ENCODE measurements at places on chromosomes 2 and 18. TPM values are rescaled to one million over a fixed set of nuclear protein-coding genes. Genes with fewer than 3 reads are reported as not detected.

GRCh38 chr2:134952608-134953007, 34.0 kb downstream of the CCNT2 start:
- H3K36me3 ChIP-seq = peaks cover 6% of the 10 kb centered on the region
- H3K4me1 ChIP-seq = no peaks in the 10 kb centered on the region
- no peak overlapping the region for H3K27ac ChIP-seq
- no peak for DNase-seq
- H3K4me3 ChIP-seq = no peak overlapping the region

GRCh38 chr18:8705238-8705960, at the start of gene MTCL1:
Gene MTCL1, plus strand, starts transcription at chr18:8705556. Its CDS starts 105 bp downstream, at chr18:8705661.
- peaks cover 10% of the 10 kb centered on the region for H3K4me1 ChIP-seq
- DNase-seq = no peak
- H3K4me3 ChIP-seq = peak within 1 kb of the TSS; percentile 72
- no peaks in the 10 kb centered on the region for H3K27me3 ChIP-seq

ANKRD62 gene
- not detected for total RNA-seq

- peaks cover 10% of the 10 kb centered on the region for H3K4me1 ChIP-seq
- H3K27me3 ChIP-seq = no peaks in the 10 kb centered on the region
- no peaks in the 10 kb centered on the region for H3K36me3 ChIP-seq
- peak overlapping the region; percentile 54 for H3K27ac ChIP-seq
- DNase-seq = no peak
Observed at GRCh38 chr2:55152475-55153412, 79.3 kb downstream of the CLHC1 start.

CNTNAP5 gene
- total RNA-seq = 0.66 TPM

DNA sequence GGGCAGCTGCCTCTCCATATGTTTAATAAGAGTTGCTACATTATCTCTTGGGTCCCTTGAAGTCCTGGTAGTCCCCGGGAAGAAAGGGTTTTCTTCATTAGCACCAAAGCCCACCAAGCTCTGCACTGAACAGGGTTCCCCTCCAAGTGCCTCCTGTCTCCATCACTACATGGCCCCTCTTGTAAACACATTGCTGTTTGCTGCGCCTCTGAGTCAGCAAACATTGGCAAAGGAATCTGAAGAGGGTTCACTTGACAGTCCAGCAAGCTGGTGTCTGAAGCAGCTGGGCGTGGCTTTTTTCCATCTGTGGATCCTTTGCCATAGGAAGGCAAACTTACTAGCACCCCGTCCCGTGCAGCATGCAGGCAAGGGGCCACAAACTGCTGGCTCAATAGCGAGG, 82.8 kb downstream of the TEX51 start:
- no peaks in the 10 kb centered on the region for H3K4me1 ChIP-seq
- no peak overlapping the region for H3K4me3 ChIP-seq

AQP12B gene
- total RNA-seq = not detected

- no peaks in the 10 kb centered on the region for H3K27me3 ChIP-seq
- peaks cover 3% of the 10 kb centered on the region for H3K36me3 ChIP-seq
- H3K4me1 ChIP-seq = no peaks in the 10 kb centered on the region
- no peak overlapping the region for H3K4me3 ChIP-seq
- H3K27ac ChIP-seq = peak overlapping the region; percentile 23
- DNase-seq = no peak
Observed at GRCh38 chr2:159714247-159714930, 2.1 kb downstream of the MARCHF7 start.

DNA sequence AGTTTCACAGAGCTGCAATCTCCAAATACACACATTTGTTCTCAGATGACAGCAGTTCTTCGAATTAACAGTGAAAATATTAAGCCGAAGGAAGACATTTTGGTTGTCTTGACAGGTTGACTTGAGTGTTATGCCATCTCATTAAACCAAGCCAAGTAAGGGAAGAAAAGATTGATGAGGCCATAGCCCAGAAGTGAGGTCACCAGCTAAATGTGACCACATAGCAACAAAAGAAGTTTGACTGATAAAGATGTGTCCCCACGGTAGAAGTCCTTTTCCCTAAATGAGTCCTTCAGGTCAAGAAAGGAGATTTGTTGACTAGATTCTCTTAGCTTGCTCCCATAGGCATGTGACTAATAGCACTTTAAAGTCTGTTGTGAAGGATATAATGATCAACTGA, 156.1 kb downstream of the CDH20 start:
- no peaks in the 10 kb centered on the region for H3K36me3 ChIP-seq
- H3K4me3 ChIP-seq = no peak overlapping the region
- no peaks in the 10 kb centered on the region for H3K4me1 ChIP-seq
- no peaks in the 10 kb centered on the region for H3K27me3 ChIP-seq
- DNase-seq = no peak

- peak overlapping the region; percentile 48 for H3K27ac ChIP-seq
- no peaks in the 10 kb centered on the region for H3K27me3 ChIP-seq
- no peak overlapping the region for H3K4me3 ChIP-seq
- no peaks in the 10 kb centered on the region for H3K4me1 ChIP-seq
Observed at GRCh38 chr18:77206676-77207374, 42.8 kb upstream of the GALR1 start.

- DNase-seq = no peak
- H3K27me3 ChIP-seq = no peaks in the 10 kb centered on the region
- no peak overlapping the region for H3K27ac ChIP-seq
- H3K4me1 ChIP-seq = no peaks in the 10 kb centered on the region
- no peaks in the 10 kb centered on the region for H3K36me3 ChIP-seq
Observed at GRCh38 chr2:145547620-145548019, 1027.7 kb upstream of the ZEB2 start.

- no peak for DNase-seq
- H3K36me3 ChIP-seq = no peaks in the 10 kb centered on the region
- no peak overlapping the region for H3K27ac ChIP-seq
- H3K4me1 ChIP-seq = no peaks in the 10 kb centered on the region
Observed at GRCh38 chr2:240875228-240876034, 6.8 kb downstream of the AGXT start.

GRCh38 chr2:218161644-218162043, 5.1 kb downstream of the CXCR1 start:
- H3K4me3 ChIP-seq = no peak overlapping the region
- no peaks in the 10 kb centered on the region for H3K4me1 ChIP-seq
- H3K27me3 ChIP-seq = no peaks in the 10 kb centered on the region
- H3K27ac ChIP-seq = no peak overlapping the region
- DNase-seq = no peak

DNA sequence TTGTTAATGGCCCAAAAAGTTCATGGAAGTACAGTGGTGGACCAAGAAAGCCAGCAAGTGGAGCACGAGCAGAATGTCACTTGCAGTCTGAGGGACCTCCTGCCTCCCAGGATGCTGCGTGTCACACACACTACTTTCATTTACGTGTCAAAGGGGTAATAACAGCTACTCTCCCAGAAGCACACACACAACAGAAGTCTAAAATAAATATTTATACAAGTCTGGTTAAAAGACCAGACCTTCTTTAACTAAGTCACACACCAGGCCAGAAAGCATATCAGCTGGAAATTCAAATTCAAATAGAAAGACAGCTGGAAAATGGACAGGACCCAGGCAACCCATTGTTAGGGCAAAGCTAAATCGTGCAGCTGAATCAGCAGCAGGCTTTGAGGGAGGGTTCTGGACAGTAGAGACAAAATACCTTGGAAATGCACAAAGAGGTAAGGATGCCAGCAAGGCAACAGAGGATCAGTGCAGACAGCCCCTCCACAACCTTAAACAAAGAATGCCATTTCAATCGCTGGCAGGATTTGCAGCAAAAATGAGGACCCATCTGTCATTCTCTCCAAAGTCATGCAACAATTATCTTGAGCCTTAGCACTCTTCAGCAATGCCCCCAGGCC, 160.5 kb downstream of the TMEM163 start:
- H3K27me3 ChIP-seq = no peaks in the 10 kb centered on the region
- H3K4me1 ChIP-seq = no peaks in the 10 kb centered on the region
- H3K4me3 ChIP-seq = no peak overlapping the region
- H3K27ac ChIP-seq = no peak overlapping the region

DNA sequence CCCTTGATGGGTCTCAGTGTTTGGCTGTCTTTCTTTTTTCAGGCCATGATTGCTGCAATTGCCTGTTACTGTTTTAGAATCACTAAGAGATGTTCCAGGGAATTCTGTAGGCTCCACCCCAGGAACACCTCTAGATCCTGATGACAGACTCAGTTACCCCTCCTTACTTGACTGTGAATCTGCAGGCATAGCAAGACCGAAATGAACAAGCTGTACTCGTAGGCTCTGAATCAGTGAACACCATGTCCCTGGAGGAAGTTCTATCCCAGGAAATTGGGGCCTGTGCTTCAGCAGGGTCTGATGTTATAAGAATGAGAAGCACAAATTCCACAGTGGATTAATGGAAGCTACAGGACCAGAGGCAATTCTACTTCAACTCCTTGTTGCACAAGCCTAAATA, 148.6 kb downstream of the COPS8 start:
- DNase-seq = no peak
- no peak overlapping the region for H3K4me3 ChIP-seq
- no peaks in the 10 kb centered on the region for H3K36me3 ChIP-seq
- H3K4me1 ChIP-seq = no peaks in the 10 kb centered on the region
- H3K27ac ChIP-seq = no peak overlapping the region

SNORC gene
- 23.1 TPM for total RNA-seq

KYNU gene
- 6.9 TPM for total RNA-seq

DNA sequence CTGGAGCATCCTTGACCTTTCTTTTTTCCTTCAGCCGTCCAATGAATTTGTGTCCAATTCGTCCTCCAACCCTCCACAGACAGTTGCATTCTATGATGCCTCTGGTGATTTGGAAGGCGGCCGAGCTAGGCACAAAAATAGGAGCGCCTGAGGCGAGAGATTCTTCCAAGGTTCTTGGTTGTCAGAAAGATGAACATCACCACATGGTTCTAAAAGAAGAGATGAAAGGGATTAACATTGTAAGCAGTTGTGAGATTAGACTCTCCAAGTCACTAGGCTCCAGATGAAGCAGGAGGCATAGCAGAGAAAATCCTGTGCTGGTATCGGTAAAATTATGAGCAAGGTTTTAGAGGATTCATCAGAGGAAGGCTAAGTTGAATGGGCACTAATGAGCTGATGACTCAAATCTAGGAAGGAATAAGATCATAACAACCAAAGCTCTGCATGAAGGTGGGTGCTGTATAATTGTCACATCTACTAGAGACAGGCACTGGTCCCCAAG, 75.4 kb upstream of the MAP4K3 start:
- no peaks in the 10 kb centered on the region for H3K36me3 ChIP-seq
- no peaks in the 10 kb centered on the region for H3K27me3 ChIP-seq
- H3K27ac ChIP-seq = no peak overlapping the region
- no peak for DNase-seq
- H3K4me3 ChIP-seq = no peak overlapping the region

- H3K4me1 ChIP-seq = no peaks in the 10 kb centered on the region
- H3K27me3 ChIP-seq = no peaks in the 10 kb centered on the region
- H3K4me3 ChIP-seq = no peak overlapping the region
- no peaks in the 10 kb centered on the region for H3K36me3 ChIP-seq
- no peak overlapping the region for H3K27ac ChIP-seq
- DNase-seq = no peak
Observed at GRCh38 chr2:38057651-38058410, 18.1 kb downstream of the CYP1B1 start.

DNA sequence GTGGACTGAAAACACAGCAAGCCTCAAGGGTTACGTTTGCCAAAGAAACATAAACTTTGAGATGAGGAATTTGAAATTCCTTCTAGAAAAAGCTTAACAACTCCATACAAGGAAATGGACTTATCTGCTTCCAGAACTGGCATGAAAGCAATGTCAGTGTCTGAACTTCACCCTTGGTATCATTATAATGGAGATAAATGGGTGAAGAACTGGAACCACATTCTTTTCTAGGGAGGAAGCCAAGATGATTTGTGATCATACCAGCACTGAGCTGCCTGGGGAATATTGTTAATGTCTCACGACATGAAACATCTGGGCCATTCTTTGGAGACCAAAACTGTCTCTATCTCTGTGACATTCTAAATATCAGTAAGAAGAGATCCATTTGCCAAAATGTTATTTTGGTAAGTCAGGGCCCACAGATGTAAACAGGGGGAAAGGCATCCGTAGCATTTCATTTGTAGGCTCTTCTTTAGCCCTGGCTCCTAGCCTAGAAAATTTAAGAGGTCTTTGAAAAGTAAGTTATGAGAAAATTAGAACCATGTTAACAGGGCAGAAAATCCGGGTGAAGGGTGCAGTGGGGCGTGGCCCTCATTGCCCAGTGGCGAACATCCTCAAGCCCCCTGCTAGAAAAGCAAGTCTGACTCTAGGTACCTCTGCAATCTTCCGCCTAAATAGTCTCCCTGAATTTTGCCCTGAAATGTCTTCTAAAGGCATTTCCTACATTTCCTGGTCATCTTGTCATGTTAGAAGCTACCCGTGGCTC, 295.3 kb upstream of the EPAS1 start:
- no peaks in the 10 kb centered on the region for H3K27me3 ChIP-seq
- no peak overlapping the region for H3K4me3 ChIP-seq
- H3K36me3 ChIP-seq = no peaks in the 10 kb centered on the region
- H3K4me1 ChIP-seq = no peaks in the 10 kb centered on the region

CCDC178 gene
- 3.5 TPM for total RNA-seq

AOX1 gene
- total RNA-seq = 100.0 TPM

NDC80 gene
- total RNA-seq = 0.98 TPM

GRCh38 chr2:223998948-223999347, 40.1 kb downstream of the SERPINE2 start:
- H3K27ac ChIP-seq = no peak overlapping the region
- no peaks in the 10 kb centered on the region for H3K36me3 ChIP-seq
- no peaks in the 10 kb centered on the region for H3K27me3 ChIP-seq
- H3K4me1 ChIP-seq = no peaks in the 10 kb centered on the region

CD207 gene
- total RNA-seq = not detected

GRCh38 chr2:232748038-232748437, 28.3 kb downstream of the KCNJ13 start:
- peaks cover 13% of the 10 kb centered on the region for H3K36me3 ChIP-seq
- no peak overlapping the region for H3K4me3 ChIP-seq
- H3K27ac ChIP-seq = no peak overlapping the region
- H3K27me3 ChIP-seq = no peaks in the 10 kb centered on the region
- no peak for DNase-seq

DNA sequence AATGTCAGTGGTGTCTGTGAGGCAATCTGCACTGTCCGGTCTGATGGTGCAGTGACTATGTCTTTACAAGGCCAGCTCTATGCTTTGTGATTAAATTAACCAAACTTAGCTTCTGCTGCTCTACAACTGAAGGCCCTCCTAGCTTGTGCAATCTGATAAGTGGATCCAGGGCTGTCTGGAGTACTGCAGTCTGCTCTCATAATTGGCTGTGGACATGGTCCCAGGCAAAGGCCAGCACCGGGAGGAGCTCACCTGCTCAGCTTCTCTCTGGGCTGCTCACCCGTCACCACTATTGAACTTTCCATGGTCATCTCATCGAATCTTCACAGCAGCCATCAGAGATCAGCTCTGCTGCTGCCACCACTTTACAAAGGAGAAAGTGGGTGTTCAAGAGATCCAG, 13.0 kb upstream of the APCDD1 start:
- H3K27me3 ChIP-seq = no peaks in the 10 kb centered on the region
- H3K4me1 ChIP-seq = no peaks in the 10 kb centered on the region
- DNase-seq = no peak
